ENCODE measurements at places on chromosomes 13 and 19. TPM values are rescaled to one million over a fixed set of nuclear protein-coding genes. Genes with fewer than 3 reads are reported as not detected.

LRRC63 gene
- 0.38 TPM for total RNA-seq

RINL gene
- 4.1 TPM for total RNA-seq

PTPRH gene
- 43.2 TPM for total RNA-seq

HIPK4 gene
- total RNA-seq, result 0.14 TPM

SIGLEC10 gene
- total RNA-seq, result not detected

PRSS57 gene
- total RNA-seq, result not detected

COMP gene
- total RNA-seq, result not detected

HCN2 gene
- 0.32 TPM for total RNA-seq

DNA sequence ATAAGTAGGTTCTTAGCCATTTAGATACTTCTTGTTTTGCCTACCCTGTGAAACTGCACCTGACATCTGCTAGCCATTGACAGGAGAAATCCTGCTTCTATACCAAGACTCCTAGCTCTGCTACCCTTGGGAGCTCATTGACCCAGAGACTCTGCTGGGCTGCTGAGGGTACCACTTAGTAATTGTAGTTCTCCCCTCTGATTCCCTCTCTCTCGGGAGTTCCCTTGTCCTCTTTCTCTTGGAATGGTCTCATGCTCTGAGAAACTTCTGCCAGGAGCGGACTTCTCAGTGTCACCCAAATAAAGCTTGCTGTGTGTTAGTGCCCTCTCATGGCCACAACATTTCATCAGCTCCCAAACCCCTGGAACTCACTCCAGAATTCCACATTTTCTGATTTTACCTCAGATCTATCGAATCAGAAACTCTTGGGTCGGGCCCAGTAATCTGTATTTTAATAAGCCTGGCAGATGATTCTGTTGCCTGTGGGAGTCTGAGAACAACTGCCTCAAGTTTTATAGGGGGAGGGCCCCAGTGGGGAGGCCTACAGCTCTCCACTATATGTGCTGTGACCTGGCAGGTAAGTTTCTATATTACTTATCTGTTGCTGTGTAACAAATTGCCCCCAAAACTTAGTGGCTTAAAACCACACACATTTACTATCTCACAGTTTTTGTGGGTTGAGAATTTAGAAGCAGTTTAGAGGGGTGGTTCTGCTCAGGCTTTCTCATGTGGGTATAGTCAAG lies 221.1 kb downstream of the TDRD3 start:
- H3K4me1 ChIP-seq, result no peaks in the 10 kb centered on the region
- no peaks in the 10 kb centered on the region for H3K36me3 ChIP-seq
- H3K27me3 ChIP-seq, result no peaks in the 10 kb centered on the region
- no peak overlapping the region for H3K4me3 ChIP-seq
- H3K27ac ChIP-seq, result no peak overlapping the region

DNA sequence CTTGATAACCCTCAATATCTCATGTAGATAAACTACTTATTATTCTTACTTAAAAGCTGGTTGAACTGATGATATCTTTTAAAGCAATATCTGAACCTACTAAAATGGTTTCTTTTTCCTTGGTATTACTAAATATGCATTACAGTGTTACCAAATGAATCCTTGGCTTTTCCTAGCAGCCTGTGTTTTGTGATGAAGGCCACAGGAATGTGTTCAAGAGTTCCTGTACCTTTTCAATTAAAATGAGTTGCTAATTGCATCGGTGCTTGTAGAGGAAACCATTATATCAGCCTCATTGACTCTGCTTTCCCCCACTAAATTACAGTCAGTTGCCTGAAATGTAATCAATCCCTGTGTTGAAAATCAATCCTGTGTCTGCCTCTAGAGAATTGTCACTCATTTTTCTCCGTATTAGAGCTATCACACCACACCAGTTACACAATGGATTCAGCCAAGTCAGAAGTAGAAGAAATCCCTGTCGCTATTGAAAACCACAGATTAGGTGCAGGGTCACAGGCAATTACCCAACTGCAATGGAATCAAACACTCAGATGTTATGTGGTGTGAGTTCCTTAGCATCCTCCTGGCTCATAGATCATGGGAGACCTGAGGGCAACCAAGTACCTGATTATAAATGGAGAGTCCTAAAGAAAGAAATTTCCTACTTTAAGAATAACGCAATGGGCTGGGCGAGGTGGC lies 13.3 kb downstream of the FAM216B start:
- H3K4me1 ChIP-seq, result no peaks in the 10 kb centered on the region
- H3K27ac ChIP-seq, result no peak overlapping the region
- no peak for DNase-seq
- H3K27me3 ChIP-seq, result peaks cover 20% of the 10 kb centered on the region

DNA sequence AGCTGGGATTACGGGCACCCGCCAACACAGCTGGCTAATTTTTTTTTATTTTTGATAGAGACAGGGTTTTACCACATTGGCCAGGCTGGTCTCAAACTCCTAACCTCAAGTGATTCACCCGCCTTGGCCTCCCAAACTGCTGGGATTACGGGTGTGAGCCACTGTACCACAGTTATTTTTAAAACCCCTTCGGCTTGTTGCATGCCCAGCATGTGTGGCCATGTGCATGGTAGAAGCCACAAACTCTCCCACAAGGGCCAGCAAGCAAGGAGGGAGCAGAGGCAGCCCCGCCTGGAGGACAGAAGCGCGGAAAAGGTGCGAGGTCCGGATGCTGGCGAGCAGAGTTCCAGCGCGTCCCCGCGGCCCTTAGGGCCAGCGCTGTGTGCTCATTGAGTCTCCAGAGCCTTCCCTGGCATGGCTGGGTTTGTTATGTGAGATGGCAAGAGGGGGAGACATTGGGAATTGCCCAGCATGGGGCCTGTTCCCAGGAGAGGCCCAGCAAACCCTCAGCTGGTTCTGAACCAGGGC lies 12.9 kb downstream of the THOP1 start:
- DNase-seq, result no peak
- peaks cover 30% of the 10 kb centered on the region for H3K36me3 ChIP-seq
- no peaks in the 10 kb centered on the region for H3K4me1 ChIP-seq

- no peak for DNase-seq
- no peaks in the 10 kb centered on the region for H3K27me3 ChIP-seq
- H3K4me3 ChIP-seq, result no peak overlapping the region
- no peaks in the 10 kb centered on the region for H3K4me1 ChIP-seq
- no peak overlapping the region for H3K27ac ChIP-seq
- no peaks in the 10 kb centered on the region for H3K36me3 ChIP-seq
Measured at GRCh38 chr19:31263328-31263727, 85.9 kb downstream of the TSHZ3 start.

DNA sequence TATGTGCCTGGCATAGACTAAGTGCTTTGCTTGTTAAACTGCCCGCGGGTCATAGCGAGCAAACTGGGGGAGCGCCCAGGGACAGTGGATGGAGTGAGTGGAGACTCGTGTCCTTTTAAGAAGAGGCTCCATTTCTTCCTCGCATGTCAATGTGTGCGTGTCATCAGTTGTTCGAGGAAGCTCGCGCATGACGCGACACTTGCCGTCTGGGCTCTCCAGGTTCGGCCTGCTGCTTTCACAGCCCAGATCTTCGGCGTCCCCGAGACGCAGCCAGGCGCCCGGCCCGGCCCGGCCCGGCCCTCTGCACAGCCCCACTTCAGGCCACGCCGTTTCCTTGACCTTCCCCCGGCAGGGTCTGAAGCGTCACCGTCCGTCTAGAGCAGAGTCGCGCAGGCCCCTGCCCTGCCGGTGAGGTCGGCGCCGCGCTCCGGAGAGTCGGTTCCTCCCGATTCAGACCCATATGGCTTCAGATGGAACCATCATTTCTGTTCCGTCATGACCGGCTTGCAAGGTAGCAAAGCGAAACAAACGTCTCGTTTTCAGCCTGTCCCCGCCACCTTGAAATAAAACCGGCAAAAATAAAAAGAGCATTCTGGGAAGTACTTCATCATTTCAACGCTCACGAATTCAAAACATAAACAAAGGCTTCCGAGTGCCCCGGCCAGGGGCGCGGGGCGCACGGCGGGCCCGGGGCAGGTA lies 599 bp upstream of the ARHGEF7 start:
- peaks cover 4% of the 10 kb centered on the region for H3K36me3 ChIP-seq
- no peak for DNase-seq
- no peak overlapping the region for H3K27ac ChIP-seq
- peak overlapping the region; percentile 46 for H3K4me3 ChIP-seq
- no peaks in the 10 kb centered on the region for H3K4me1 ChIP-seq
- H3K27me3 ChIP-seq, result peaks cover 49% of the 10 kb centered on the region

DNA sequence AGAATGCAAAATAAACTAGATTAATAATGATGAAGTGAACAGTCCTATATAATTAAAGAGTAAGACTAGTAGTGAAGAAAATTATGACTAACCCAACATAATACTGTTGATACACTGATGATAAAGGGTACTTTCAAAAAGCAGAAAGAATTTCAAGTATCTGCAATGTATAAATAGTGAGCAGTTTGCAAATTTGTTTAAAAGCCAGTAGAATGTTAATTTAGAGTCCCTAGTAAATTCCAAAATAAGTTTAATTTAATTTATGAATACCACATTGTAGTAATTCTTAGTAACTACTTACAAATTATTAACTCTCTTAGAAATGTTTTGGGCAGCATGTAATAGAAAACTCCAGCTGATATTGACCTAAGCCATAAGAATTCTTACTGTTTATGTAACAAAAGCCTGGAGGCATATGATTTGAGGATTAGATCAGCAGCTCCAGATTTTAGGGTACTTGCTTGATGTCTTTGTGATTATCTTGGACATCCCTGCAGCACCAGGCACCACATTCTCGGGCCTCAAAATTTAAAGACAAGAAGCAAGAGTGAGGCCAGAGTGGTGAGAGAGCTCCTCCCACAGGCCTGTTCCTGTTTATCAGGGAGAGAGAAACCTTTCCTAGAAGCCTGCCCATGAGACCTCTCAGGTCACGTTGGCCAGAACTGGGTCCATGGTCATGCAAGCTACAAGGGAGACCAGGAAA lies 67.6 kb upstream of the TDRD3 start:
- no peaks in the 10 kb centered on the region for H3K36me3 ChIP-seq
- peak; percentile 19 for DNase-seq
- H3K4me1 ChIP-seq, result peaks cover 7% of the 10 kb centered on the region
- H3K27me3 ChIP-seq, result no peaks in the 10 kb centered on the region

- H3K27ac ChIP-seq, result no peak overlapping the region
- no peak overlapping the region for H3K4me3 ChIP-seq
- no peaks in the 10 kb centered on the region for H3K4me1 ChIP-seq
- H3K36me3 ChIP-seq, result no peaks in the 10 kb centered on the region
Measured at GRCh38 chr13:100508996-100509395, 79.6 kb downstream of the GGACT start.

DNA sequence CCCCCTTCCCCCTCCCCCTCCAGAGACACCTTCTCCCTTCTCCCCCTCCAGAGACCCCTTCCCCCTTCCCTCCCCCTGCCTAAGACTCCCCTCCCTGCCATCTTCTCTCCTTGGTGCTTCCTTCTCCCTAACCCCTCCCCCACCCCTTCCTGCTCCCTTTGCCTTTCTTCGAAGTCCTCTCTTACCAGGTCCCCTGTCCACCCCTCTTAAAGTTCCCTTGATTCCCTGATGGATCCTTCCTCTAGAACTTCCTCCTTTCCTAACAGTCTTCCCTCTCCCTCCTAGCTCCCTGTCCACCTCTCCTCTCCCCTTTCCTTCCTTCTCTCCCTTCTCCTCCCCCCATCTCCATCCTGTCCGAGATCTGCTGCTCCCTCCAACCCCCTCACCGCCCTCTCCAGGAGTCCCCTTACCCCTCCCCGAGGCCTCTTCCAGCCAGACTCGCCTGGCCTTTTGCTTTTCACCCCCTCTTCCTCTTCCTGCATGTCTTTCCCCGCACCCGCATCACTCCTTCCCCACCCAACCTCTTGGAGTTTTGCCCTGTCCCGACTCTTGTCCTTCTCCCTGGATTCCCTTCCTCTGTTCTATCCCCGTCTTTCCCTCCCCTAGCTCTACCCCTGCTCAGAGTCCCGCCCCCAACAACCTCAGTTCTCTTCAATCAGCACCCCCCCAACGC lies 3.1 kb downstream of the TNFSF9 start:
- H3K4me1 ChIP-seq, result peaks cover 30% of the 10 kb centered on the region
- peaks cover 44% of the 10 kb centered on the region for H3K27me3 ChIP-seq
- H3K36me3 ChIP-seq, result peaks cover 18% of the 10 kb centered on the region
- DNase-seq, result no peak

- no peak for DNase-seq
- no peaks in the 10 kb centered on the region for H3K4me1 ChIP-seq
- H3K4me3 ChIP-seq, result no peak overlapping the region
- no peak overlapping the region for H3K27ac ChIP-seq
- H3K36me3 ChIP-seq, result peaks cover 7% of the 10 kb centered on the region
Measured at GRCh38 chr19:21322528-21322927, 6.7 kb downstream of the ZNF708 start.

DNA sequence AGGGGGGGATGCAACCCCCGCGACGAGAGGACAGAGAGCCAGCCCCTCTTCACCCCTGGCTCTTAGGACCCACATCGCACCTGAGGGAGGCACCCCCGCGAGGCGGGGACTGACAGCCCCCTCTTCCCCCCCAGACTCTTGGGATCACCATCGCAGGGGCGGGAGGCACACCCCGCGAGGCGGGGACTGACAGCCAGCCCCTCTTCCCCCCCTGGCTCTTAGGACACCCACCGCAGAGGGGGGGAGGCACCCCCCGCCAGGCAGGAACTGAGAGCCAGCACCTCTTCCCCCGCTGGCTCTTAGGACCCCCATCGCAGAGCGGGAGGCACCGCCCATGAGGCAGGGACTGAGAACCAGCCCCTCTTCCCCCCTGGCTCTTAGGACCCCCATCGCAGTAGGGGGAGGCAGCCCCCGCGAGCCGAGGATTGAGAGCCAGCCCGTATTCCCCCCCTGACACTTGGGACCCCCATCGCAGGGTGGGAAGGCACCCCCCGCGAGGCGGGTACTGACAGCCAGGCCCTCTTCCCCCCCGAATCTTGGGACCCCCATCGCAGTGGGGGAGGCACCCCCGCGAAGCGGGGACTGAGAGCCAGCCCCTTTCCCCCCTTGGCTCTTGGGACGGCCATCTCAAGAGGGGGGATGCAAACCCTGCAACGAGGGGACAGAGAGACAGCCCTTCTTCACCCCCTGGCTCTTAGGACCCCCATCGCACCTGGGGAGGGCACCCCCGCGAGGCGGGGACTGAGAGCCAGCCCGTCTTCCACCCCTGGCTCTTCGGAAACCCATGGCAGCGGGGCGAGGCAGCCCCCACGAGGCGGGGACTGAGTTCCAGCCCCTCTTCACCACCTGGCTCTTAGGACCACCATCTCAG lies 2425.1 kb upstream of the PCDH20 start:
- no peak overlapping the region for H3K27ac ChIP-seq
- no peaks in the 10 kb centered on the region for H3K27me3 ChIP-seq
- H3K36me3 ChIP-seq, result no peaks in the 10 kb centered on the region
- no peak overlapping the region for H3K4me3 ChIP-seq
- no peak for DNase-seq
- no peaks in the 10 kb centered on the region for H3K4me1 ChIP-seq

- H3K4me3 ChIP-seq, result no peak overlapping the region
- no peaks in the 10 kb centered on the region for H3K4me1 ChIP-seq
- DNase-seq, result no peak
- H3K27ac ChIP-seq, result no peak overlapping the region
- H3K36me3 ChIP-seq, result no peaks in the 10 kb centered on the region
- H3K27me3 ChIP-seq, result no peaks in the 10 kb centered on the region
Measured at GRCh38 chr19:13003081-13003480, 7.8 kb downstream of the NFIX start.

- no peak overlapping the region for H3K4me3 ChIP-seq
- DNase-seq, result no peak
- no peaks in the 10 kb centered on the region for H3K27me3 ChIP-seq
Measured at GRCh38 chr13:66128201-66128600, 1101.9 kb downstream of the PCDH9 start.

GRCh38 chr13:109425821-109426689 lies 360.3 kb downstream of the IRS2 start:
- no peaks in the 10 kb centered on the region for H3K4me1 ChIP-seq
- no peaks in the 10 kb centered on the region for H3K27me3 ChIP-seq
- H3K36me3 ChIP-seq, result no peaks in the 10 kb centered on the region
- no peak overlapping the region for H3K4me3 ChIP-seq

- DNase-seq, result no peak
- H3K36me3 ChIP-seq, result no peaks in the 10 kb centered on the region
- no peaks in the 10 kb centered on the region for H3K4me1 ChIP-seq
- H3K4me3 ChIP-seq, result no peak overlapping the region
Measured at GRCh38 chr13:67258482-67258881, 28.3 kb upstream of the PCDH9 start.

Data from Calu3 (cell line).